Urinary bladder (tissue), 4 donors: ENCODE measurements at places on chromosomes 7 and 10.

DNA sequence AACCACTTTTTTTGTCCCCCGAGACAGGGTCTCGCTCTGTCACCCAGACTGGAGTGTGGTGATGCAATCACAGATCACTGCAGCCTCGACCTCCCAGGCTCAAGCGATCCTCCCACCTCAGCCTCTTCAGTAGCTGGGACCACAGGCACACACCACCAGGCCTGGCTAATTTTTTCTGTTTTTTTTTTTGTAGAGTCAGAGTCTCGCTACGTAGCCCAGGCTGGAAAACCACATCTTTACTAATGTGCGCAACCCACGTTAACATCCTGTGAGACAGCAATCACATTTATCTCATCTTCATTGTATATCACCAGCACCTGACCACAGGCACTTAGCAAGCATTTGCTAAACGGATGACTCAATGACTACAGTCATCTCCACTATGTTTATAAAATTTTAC lies 77.8 kb upstream of the ATP6V0A4 start:
- no peak for DNase-seq

GRCh38 chr7:94382746-94383145 lies 11.9 kb upstream of the COL1A2 start:
- no peak for DNase-seq

GRCh38 chr10:45487735-45488134 lies 113.7 kb downstream of the ALOX5 start:
- no peak for DNase-seq

DNA sequence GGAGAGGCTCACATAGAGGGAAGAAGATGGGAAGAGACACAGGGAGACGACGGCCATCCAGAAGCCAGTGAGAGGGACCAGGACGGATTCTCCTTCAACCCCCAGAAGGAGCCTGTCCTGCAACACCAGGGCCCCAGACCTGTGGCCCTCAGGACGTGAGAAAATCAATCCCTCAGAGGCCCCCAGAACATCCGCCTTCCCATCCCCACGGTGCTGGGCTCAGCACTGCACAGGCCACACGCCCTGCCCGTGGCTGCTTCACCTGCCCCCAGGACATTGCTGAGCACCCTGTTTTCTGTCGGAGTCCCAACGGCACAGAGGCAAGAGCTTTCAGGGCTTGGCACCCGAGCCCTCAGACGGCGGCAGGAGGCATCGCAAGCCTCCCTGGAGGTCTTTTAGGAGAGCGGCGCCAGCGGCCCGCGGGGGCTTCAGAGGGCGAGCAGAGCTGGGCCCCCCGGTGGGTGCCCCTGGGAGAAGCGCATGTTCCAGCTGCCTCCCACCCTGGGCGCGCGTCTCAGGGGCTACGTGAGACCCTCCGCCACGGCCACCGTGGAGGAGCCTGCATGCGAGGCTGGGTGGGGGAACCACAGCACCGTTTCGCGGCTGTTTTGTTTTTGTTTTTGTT lies 42.8 kb downstream of the PDGFA start:
- DNase-seq: no peak

DNA sequence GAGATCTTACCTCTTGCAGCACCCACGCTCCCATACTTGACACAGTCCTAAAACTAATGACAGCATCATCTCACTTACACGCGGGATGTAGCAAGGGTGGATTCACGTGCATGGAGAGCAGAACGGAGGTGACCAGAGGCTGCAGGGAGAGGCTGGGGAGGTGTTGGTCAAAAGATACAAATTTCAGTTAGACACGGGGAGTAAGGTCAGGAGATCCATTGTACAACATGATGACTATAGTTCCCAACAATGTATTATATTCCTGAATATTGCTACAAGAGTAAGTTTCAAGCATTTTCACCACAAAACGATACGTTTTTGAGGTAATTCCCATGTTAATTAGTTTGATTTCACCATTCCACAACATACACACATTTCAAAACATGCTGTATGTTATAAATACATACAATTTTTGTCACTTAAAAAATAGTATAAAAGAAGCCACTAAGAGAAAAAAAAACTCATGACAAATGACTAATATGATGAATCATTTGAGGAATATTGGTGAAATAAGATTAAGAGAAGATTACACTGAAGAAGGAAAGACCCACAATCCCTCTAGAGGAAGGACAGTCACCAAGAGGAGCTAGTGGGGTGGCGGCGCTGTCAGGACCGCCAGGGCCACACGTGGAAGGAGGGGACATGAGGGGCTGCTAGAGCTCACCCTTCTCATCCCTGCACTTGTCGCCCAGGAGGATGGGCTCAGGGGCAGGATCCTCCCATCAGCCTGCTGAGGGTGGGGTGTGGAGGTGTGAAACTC lies 49.4 kb upstream of the EGFR start:
- DNase-seq: no peak

GRCh38 chr7:155278921-155279320 lies 18.8 kb upstream of the INSIG1 start:
- no peak for DNase-seq

DNA sequence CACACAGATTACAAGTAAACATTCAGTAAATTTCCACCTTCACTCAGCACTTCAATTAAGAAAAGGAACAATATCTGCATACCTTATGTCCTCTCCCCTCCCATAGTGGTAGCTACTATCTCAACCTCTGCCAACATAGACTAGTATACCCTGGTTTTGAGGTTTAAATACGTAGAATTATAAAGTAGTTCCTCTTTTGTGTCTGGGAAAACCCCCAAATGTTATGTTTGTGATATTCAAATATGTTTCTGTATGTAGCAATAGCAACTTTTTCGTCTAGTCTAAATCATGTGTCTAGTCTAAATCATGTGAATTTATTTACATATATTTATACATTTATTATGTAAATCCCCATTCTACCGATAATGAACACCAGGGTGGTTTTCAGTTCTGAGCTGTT lies 13.2 kb upstream of the CAMK2B start:
- no peak for DNase-seq

GRCh38 chr10:132444877-132445351 lies 47.9 kb downstream of the PWWP2B start:
- no peak for DNase-seq

DNA sequence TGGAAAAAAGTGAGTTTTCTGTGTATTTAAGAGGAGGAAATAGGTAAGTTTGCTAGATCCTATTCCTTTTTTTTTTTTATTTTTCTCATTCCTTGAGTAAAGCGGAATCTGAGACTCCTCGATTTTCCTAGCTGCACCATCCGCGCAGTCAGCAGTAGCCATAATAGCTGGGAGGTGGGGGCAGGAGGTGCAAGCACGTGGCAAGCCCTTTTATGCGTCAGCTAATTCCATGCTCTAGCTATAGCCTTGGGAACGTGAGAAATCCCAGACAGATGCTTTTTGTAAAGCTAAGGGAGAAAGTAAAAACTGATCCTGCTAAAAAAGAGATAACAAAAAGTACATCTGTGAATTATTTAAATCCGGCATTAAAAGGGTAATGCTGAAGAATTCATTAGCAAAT lies 33.2 kb upstream of the TPK1 start:
- no peak for DNase-seq

DNA sequence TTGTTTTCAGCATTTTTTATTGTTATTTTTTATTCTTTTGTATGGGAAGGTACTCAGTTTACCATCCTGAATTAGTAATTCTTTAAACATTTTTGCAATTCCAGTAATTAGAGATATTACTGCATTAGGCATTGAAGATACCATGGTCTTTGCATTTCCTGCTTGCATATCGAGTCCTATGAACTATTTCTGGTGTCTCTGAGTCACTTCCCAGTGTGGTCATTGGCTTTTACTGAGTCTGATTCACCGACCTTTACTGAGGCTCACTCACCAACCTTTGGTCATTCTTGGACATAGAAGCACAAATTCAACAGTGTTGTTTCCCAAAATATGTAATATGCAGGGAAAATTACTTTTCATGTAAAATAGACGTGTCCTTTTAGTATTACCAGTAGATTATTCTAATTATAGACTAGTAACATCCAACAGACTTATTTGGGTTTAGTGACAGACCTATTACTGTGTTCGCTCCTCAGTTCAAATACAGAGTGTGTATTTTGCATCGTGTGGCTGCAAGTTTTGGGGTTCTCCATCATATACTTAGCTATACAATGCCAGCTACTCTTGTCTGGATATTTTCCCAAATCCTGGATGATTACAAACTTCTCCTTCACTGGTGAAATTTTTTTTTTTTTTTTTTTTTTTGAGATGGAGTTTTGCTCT lies 180.7 kb upstream of the PRSS1 start:
- DNase-seq: no peak

DNA sequence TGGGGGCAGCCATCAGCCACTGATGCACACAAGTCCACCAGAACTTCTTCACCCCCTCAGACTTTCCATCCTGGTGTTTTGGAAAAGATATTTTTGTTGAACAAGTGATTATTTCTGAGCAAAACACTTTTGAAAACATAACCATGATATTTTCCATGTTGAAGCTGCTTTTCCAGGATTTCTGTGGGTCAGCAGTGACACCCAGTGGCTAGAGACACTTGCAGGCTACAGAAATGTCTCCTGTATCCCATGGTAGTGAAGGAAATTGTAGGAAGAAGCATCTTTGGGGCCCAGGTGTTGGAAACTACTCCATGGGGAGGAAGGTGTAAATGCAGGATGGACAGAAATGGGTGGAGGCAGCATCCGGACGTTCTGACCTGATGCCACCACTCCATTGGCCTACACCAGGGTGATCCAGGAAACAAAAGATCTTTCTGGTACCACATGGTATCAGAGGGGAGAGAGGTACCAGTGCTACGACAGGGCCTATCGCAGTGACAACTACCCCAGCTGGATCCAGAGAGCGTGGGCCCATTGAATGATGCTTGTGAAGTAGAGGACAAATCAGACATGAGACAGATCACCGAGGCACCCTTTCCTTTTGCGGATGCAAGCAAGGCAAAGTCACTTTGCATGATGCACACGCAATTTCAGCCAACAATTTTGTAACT lies 111.7 kb upstream of the COBL start:
- no peak for DNase-seq

GRCh38 chr7:102079140-102080018 lies 207.3 kb upstream of the SH2B2 start:
- no peak for DNase-seq

DNA sequence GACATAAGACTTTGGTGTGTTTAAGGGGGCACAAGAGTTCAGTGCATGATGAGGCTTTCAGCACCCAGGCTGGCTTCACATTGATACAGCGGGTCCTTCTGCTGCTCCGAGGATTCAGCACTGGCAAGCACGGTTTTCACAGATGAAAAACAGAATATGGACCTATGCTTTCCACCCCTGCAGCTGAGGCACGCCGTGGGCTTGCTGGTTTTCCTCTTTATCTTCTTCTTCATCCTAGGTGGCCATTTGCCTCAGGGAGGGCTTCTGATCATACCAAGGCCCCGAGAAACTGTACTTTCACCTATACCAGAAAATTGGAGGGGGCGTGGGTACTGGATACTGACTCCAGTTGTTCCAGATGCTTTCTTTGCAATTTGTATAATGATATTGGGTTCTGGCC lies 277.1 kb upstream of the ZNF32 start:
- DNase-seq: no peak

GRCh38 chr10:7035126-7035761 lies 375.6 kb downstream of the SFMBT2 start:
- DNase-seq: no peak

GRCh38 chr7:135368416-135369186 lies 135.0 kb downstream of the STRA8 start:
- no peak for DNase-seq

- DNase-seq: no peak
These were observed 90.7 kb downstream of the NHLRC2 start for GRCh38 chr10:113945075-113945686.
